ENCODE measurements at places on chromosomes 11 and 22.
A peak's percentile ranks its signal among the peaks of the same experiment; 100 is the strongest.

GRCh38 chr22:19918332-19919106, 23.1 kb upstream of the COMT start:
- no peak for DNase-seq

DNA sequence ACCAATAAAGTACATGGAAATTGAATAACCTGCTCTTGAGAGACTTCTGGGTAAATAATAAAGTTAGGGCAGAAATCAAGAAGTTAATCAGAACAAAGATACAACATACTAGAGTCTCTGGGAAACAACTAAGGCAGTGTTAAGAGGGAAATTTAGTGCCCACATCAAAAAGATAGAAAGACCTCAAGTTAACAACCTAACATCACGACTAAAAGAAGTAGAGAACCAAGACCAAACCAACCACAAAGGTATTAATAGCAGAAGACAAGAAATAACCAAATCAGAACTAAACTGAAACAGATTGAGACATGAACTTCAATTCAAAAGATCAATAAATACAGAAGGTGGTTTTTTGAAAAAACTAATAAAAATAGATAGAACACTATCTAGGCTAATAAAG, 140.7 kb downstream of the JRKL start:
- DNase-seq: no peak

DNA sequence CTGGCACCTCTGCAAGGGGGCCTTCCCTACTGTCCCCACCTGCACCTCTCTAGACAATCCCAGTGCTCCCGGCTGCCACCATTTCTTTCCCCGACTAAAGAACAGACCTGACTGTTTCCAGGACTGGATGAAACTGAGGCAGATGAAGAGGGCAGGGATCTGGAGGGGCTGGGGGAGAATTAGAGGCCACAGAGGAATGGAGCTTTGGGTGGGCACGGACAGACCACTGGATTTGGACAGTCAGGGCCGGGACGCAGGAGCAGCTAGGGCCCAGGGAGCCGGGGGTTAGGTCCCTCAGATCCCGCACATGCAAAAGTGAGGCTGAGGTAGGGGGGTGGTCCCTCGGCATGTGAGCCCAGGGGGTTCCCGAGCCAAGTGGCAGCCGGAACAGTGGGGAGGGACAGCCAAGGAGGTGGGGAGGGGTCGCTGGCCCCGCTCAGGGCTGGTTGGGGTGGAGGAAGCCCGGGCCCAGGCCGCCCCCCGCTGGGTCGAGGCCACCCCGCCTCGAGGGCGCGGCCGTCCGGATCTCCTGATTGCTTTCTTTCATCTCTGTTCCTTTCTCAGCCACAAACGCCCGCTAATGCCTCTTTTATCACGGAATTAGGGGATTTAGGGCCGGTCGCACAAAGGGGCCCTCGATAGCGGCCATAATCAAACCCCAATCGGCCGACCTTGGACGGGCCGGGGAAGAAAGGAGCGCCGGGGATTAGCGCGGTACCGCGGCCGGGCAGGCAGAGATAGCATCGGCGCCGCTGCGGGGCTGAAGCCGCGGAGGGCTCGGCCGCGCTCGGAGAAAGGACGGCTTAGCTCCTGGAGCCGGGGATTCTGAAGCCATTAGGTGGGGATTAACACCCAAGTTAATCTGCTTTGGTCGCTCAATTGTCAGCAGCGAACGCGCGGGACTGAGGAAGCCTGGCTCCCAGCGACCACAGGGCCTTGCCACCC, 9.3 kb downstream of the SLC25A1 start:
- DNase-seq: no peak

DNA sequence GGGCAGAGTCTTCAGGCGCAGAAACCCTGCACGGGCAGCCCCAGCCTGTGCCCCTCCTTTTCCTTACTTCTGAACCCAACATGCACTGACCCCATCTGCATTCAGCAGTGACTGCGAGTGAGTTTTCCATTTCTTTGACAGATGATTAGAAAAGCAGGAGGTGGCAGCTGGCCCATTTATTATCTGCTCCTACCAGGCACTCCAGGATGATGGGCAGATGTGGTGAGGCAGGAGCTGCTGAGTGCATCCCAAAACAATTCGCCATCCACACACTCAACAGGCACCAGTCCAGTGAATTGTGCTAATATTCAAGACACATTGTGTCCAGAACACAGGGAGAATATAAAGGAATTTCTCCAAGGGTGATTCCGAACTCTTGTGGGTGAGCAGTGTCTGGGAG, 208.5 kb downstream of the TENM4 start:
- no peak for DNase-seq

GRCh38 chr22:48919187-48919590, 908.5 kb downstream of the BRD1 start:
- DNase-seq: no peak

GRCh38 chr22:48369789-48370507, 1457.7 kb downstream of the BRD1 start:
- no peak for DNase-seq

- DNase-seq: no peak
Observed at GRCh38 chr11:74014880-74015279, 6.0 kb upstream of the UCP3 start.

GRCh38 chr11:92886243-92886905, 83.1 kb upstream of the MTNR1B start:
- peak; percentile 29 for DNase-seq

DNA sequence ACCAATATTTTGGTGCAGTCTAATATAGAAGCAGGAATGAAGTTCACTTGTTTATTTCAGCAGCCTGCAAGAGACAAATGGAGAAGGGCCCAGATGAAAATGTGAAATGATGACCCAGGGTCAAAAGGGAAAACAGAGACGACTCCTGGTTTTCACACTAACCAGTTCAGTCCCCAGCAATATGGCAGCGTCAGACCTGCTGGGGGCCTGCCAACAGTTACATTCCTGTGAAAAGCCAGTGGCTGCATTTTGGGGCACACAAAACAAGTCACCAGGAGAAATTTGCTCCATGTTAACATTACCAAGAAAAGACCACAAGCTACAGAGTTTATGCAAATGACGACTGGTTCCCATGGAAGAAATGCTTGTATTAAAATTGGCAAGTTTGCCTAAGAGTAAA, 80.2 kb downstream of the CCDC34 start:
- DNase-seq: peak; percentile 30

GRCh38 chr11:15800111-15800800, 556.1 kb downstream of the SOX6 start:
- DNase-seq: peak; percentile 66

- no peak for DNase-seq
Observed at GRCh38 chr11:134532921-134533421, 120.9 kb upstream of the B3GAT1 start.

- DNase-seq: no peak
Observed at GRCh38 chr11:73530109-73530508, 67.8 kb downstream of the FAM168A start.

DNA sequence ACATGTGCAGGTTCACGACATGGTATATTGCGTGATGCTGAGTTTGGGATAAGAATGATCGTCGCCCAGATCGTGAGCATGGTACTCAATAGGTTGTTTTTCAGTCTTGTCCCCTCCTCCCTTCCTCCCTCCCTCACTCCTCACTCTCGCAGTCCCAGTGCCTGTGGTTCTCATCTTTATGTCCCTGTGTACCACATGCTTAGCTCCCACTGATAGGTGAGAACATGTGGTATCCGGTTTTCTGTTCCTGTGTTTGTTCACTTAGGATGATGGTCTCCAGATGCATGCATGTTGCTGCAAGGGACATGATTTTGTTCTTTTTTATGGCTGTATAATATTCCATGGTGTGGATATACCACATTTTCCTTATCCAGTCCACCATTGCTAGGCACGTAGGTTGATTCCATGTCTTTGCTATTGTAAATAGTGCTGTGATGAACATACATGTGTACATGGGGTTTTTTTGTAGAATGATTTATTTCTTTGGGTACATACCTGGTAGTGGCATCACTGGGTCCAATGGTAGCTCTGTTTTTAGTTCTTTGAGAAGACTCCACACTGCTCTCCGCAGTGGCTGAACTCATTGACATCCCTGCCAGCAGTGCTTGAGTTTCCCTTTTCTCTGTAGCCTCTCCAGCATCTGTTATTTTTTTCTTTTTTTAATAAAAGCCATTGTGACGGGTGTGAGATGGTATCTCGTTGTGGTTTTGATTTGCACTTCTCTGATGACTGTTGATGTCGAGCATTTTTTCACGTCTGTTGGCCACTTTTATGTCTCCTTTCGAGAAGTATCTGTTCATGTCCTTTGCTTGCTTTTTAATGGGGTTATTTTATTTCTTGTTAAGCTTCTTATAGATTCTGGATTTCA, 16.4 kb downstream of the ZBED4 start:
- DNase-seq: no peak

DNA sequence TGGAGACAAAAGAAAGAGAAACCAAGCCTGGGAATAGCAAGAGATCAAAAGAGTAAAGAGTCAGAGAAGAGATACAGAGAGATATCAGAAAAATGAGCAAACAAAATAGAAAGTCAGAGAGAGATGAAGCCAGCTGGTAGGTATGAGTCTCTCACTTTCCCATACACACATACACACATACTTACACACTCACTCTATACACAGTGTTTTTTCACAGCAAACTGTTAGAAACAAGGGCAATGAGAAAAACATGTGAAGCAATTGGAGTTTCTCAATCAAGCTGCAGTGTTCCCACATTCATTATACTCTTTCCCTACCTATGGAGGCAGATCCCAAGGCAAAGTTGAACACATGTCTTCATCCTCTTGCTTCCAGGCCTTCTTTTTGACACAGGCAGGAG, 2.6 kb upstream of the NLRP10 start:
- DNase-seq: no peak

GRCh38 chr11:18490736-18491485, 35.3 kb downstream of the LDHAL6A start:
- DNase-seq: no peak

DNA sequence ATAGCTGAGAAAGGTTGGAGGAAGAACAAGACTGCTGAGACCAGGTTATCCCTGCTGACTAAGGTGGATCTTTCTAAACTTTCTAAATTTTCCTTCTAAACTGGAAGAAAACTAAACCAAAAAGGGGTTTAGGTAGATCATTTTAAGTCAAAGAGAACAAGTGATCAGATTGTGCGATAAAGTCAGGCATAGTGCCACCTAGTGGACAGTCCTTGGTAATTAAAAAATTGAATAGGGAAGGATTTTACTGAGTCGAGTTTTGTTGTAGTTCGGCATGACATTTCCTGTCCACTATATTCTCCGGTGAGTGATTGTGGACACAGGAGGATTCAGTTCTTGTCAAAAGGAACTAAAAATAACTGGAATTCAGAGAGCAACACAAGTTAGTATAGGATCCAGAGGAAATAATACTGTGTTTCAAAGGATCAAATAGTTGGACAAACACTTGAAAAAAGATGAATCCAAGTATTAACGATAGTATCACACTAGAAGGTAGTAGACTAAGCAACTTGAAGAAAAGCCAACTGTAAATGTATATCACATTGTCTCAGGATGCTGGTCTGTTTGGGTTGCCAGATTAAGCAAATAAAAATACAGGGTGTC, 1236.4 kb downstream of the FAM181B start:
- DNase-seq: no peak

Data from HS-27A (cell line).